ENCODE measurements at places on chromosomes 1 and 21.

- DNase-seq = no peak
Measured at GRCh38 chr1:44681905-44682882, 7.7 kb downstream of the ARMH1 start.

DNA sequence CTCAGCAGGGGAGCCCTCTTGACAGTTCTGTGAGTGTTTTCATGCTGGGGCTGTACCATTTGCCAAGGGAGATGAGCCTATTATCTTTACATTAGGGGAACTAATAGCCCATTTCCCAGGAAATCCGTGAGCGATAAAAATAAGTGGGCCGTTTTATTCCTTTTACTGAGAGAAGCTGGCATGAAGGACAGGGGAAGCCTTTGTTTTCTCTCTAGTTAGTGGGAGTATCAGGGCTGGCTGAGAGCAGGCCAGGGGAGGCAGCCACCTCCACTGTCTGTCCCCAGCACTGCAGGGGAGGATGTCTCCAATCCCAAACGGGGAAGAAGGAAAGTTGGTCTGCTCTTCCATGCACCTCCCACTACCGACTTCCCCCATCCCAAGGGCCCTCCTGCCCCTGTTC lies 2.5 kb downstream of the UBL4B start:
- no peak for DNase-seq

- DNase-seq = no peak
Measured at GRCh38 chr1:100440075-100440809, 87.9 kb downstream of the CDC14A start.

DNA sequence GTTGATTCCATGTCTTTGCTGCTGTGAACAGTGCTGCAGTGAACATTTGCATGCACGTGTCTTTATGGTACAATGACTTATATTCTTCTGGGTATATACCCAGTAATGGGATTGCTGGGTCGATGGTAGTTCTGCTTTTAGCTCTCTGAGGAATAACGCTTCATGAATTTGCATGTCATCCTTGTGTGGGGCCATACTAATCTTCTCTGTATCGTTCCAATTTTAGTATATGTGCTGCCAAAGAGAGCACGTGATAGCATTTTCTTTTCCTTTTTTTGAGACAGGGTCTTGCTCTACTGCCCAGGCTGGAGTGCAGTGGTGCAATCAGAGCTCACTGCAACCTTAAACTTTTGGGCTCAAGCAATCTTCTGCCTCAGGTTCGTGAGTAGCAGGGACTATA lies 24.9 kb upstream of the MAP1LC3C start:
- DNase-seq = no peak

DNA sequence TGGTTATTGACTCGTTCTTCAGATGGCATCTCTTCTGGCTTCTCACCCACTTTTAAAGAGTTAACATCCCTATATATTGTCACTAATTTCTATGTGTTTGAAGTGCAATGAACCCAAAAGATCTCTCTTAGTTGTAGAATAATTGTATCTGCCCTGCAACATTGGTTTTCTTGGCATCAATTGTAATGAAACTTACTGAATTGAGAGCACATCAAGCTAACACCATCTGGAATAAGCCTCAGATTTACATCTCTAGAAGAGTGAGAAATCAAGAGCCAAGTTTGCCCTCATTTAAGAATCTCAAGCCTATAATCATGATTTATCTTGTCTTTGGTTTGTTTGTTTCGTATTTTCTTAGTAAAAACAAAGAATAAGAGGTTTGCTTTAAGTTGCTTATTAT lies 372.6 kb upstream of the LRRC7 start:
- no peak for DNase-seq

- no peak for DNase-seq
Measured at GRCh38 chr1:43963006-43963405, 6.8 kb upstream of the DPH2 start.

DNA sequence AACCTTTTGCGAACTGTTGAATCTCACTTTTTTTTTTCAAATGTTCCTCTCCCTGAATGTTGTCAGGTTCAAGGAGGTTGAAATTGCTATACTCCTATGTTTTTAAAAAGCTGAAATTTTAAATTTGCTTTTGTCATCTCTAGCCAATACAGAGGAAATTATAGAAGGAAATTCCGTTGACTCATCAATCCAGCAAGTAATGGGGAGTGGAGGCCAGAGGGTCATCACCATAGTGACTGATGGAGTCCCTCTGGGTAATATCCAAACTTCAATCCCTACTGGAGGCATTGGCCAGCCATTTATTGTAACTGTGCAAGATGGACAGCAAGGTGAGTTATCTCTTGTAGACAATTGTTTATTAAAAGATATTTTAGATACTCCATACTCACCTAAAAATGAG lies 36.3 kb downstream of the GABPB2 start:
- DNase-seq = peak; percentile 30

GRCh38 chr21:19508844-19509243 lies 1105.3 kb upstream of the TMPRSS15 start:
- no peak for DNase-seq

GRCh38 chr1:65278376-65279069 lies 30.8 kb upstream of the DNAJC6 start:
- DNase-seq = no peak

DNA sequence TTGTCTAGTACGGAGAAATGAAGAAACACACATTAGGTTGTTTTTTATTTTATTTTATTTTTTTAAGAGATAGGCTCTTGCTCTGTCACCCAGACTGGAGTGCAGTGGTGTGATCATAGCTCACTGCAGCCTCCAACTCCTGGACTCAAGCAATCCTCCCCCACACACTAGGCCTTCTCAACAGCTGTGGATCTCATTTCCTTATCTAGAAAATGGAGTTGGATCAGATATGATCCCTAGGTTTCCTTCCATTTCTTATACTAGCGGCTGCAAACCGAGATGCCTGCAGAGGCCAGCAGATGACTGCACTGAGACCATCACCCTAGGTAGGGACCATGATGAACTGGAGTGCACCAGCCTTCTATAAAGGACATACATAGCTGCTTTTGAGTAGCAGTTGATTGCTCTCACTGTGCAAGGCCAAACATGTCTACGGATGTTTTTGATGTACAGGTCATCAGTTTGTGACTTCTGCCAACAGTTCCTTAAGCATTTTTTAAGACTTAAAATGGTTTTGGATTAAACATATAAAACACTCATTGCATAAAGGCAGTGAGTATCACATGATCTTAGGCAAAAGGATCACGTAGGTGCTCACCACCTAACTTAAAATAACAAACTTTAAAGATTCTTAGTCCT lies 11.4 kb upstream of the KLHL12 start:
- DNase-seq = no peak

DNA sequence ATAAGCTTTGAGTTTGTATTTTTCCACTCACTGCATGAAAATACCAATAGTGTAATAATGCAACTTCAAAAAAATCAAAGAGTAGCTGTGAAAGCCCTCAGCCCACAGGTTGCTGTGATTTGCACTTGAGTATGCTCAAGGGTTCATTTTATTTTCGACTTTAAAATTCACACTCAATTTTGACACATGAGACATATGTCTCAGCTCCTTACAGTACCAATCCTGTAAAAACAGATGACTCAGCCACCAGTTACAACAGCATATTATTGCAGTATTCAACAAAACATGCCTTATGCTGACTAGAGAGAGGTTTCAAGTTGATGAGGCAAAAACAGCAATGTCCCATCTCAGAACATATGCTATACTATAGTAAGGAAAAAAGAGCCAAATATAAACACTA lies 66.1 kb downstream of the CYYR1 start:
- peak; percentile 66 for DNase-seq

DNA sequence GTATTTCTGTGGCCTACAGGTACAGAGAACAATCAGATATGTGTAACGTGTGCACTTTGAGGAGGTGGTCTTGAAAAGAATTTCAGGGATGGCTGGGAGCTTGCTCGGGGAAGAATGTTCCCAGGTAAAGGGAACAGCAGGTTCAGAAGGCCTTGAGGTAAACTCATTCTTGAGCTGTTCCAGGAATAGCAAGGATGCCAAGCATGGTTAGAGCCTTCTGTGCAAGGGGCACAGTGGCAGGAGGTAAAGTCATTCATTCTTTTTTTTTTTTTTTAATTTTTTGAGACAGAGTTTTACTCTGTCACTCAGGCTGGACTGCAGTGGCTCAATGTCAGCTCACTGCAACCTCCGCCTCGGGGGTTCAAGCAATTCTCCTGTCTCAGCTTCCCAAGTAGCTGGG lies 10.0 kb downstream of the UBE4B start:
- no peak for DNase-seq

GRCh38 chr1:21340230-21340945 lies 50.1 kb upstream of the ECE1 start:
- DNase-seq = no peak

GRCh38 chr1:216702170-216702569 lies 21.1 kb downstream of the ESRRG start:
- no peak for DNase-seq

DNA sequence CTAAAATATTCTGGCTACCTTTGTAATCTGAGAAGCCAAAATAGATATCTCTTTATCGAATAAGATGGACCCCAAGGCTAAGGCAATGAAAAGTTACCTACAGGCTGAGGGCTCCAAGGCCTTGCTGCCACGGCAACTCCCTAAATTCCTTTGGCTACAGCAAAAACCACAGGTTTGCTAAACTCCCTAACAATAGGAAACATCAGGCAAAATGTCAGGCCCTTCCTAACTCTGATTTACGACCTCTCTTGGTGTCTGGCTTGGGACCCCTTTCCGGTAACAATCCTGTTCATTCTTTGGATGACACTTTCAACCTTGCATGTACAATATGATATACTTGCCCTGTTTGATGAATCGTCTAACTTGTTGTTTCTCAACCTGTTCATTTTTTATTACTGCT lies 11.3 kb upstream of the OR2T8 start:
- DNase-seq = no peak

DNA sequence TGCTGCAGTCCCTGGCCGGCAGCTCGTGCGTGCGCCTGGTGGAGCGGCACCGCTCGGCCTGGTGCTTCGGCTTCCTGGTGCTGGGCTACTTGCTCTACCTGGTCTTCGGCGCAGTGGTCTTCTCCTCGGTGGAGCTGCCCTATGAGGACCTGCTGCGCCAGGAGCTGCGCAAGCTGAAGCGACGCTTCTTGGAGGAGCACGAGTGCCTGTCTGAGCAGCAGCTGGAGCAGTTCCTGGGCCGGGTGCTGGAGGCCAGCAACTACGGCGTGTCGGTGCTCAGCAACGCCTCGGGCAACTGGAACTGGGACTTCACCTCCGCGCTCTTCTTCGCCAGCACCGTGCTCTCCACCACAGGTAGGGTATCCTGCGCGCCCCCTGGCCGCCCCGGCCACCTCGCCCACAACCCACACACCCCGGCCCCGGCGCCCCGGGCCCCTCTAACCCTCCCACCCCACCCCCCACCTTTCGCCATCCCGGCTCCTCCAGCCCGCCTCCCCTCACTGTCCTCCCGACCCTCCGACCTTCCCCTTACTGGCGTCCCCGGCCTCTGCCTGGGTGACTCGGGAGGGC lies 352 bp downstream of the KCNK1 start:
- peak; percentile 74 for DNase-seq

DNA sequence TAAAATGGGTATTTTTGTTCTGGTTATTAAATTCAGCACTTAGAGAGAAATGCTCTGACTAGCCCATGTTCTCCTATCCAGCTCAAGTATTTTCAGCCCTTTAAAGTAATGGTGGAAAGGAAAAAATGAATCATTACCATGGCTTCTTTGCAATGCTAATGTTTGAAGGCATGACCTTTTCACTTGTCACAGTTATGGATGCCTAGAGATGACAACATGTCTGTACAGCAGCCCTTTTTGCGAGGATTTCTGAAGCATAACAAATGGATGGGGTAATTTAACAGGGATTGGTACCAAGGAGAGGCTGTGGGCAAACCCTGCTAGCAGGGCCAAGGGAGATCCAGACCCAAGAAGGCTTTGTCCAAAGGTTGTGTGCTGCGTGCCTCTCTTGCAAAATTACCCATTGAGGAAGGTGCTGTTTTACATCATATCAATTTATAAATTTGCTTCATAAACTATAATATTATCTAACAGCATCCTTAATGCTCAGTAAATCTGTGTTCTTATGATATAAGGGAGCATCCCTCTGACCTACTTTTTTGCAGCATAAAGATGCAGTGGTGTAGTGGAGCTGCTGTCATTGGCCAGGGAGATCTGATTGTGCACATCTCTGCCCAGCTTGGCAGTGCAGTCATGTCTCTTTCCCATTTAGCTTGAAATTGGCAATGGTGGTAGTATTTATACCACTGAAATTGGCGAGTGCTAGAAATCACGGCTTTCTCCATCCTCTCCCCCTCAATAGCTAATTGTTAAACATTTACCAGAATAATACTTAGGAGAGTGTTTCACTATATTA lies 327.1 kb downstream of the PCP4 start:
- DNase-seq = no peak

- no peak for DNase-seq
Measured at GRCh38 chr21:14685568-14685967, 139.5 kb upstream of the SAMSN1 start.

DNA sequence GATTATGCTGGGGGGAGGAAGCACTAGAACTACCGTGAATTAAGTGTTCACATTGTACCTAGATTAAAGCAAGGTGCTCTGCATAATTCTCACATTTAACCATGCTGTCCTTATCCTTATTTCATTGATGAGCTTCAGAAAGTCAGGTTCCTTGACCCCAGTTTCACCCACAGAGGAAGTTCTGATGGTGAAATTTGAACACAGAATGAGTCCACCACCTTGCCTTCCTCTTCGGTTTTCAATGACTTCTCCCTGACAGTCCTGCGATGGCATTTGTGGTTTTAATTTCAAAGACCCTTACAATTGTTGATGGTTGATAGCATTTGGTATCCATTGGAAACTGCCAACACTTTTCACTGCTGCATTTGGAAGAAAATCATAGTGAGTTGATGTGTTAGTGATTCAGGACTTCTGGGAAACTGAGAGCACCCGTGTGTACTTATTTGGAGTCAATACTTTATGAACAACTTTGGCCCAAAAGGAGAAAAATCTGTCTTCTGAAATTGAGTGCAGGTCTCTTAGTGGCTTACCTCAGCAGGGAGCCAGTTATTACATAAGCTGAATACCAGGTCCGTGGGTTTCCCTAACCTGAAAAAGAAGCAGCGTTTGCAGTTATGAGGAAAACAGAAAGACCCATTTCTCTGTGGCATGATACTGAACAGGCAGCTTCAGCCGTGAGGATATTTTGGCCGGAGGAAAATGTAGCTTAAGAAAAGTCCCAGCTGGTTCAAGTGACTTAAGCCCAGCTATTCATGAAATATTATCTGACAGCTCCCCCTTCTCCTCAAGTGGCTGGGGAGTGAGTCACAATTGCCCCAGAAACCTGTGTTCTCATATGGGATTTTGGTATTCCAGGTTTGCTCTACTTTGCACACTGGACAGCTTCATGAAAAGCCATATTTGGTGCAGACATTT lies 47.5 kb downstream of the ROR1 start:
- peak; percentile 26 for DNase-seq

DNA sequence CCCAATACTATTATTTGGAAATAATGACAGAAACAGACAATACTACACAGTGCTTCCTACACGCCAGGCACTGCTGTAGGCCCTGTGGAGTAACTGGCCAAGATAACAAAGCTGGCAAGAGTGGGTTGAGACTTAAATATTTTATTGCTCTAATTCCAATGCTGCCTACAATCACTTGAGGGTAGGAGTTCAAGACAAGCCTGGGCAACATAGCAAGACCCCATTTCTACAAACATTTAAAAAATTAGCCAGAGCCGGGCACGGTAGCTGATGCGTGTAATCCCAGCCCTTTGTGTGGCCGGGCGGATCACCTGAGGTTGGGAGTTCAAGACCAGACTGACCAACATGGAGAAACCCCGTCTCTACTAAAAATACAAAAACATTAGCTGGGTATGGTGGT lies 9.3 kb upstream of the PABPC4 start:
- no peak for DNase-seq

Measured in AG20443 (cell line).